ENCODE measurements at places on chromosomes 5 and 9.
A peak's percentile ranks its signal among the peaks of the same experiment; 100 is the strongest.

DNA sequence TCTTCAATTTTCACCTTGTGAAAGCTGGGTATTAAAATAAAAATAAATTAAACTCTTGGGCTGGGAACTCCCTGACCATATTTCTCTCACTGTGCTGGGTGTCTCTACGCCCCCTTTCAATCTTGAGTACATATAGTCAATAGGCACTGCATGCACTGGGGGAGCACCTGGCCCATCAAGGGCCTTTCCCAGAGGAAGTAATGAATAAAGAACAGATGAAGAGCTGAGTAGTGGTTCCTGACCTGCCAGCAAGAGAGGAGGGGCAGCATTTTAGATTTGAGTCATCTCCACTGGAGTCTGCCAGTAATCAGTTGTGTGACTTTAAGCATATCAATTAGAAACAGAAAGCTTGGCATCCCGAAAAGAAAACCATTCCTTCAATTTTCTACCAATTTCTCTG, 6.2 kb downstream of the MAPKAP1 start:
- ATAC-seq: no peak

- ATAC-seq: no peak
Measured at GRCh38 chr5:50715001-50715400, 48.6 kb downstream of the PARP8 start.

DNA sequence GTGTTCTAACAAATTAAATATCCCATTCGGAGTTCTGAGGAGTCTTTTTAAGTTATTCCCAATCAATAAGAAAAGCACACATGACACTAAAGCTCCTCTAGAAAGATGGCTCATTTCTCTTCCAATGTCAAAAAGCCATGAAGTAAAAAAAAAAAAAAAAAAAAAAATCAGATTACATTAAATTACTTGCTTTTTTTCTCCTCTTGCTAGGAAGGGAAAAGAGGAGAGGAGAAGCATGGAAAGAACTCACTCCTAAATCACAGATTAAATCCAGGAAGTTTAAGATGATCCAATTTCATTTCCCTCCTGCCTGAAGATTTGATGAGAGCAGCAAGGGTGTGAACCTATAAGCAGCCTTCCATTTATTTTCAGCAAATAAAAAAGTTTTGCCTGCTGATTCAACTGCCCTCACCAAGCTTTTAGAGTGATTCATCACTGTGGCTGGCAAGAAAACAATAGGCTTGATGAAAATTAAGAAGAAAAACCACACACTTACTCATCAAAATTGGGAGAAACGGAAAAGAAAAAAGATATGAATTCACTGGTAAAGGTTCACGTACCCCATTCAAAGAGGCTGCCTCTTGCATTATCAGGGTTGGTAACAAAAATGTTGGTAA, 19.7 kb downstream of the MYO10 start:
- no peak for ATAC-seq

GRCh38 chr9:35710818-35711500, 21.0 kb downstream of the TLN1 start:
- ATAC-seq: no peak

DNA sequence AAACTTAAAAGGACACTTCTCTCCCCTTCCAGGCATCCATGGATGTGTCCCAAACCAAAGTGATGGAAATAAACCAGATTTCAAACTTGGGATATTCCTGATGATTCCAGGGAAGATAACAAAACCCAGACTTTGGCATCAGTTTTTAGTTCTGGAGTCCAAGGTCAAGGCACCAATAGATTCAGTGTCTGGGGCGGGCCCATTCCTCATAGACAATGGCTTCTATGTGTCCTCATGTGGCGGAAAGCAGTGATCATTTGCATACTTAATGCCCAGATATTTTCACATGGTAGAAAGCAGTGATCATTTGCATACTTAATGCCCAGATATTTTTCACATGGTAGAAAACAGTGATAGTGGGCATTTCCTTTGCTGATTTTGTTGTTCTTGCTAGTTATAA, 151.4 kb upstream of the DAP start:
- ATAC-seq: no peak

GRCh38 chr5:150289551-150290390, at the start of gene CAMK2A:
TSS of gene CAMK2A (minus strand) at chr5:150289773. CDS start at chr5:150289625, 148 bp downstream.
- ATAC-seq: no peak

DNA sequence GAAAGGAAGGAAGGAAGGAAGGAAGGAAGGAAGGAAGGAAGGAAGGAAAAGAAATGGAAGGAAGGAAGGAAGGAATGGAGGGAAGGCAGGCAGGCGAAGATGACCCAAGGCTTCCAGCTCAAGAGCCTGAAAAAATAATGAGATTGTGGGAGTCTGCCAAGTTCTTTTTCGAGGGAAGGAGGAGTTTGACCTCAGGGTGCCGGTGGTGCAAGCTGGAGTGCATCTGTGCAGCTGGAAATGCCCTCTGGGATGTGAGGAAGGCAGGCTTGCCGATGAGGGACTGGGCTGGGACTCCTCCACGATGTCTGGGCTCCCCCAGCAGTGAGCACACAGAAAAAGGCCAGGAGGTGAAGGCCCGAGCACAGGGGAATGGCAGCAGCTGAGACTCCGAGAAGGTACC, 154.9 kb upstream of the DAPK1 start:
- ATAC-seq: peak; percentile 47

- ATAC-seq: no peak
Measured at GRCh38 chr9:111657051-111657450, 4.4 kb upstream of the GNG10 start.

- no peak for ATAC-seq
Measured at GRCh38 chr5:122063836-122064235, 14.2 kb downstream of the LOX start.

DNA sequence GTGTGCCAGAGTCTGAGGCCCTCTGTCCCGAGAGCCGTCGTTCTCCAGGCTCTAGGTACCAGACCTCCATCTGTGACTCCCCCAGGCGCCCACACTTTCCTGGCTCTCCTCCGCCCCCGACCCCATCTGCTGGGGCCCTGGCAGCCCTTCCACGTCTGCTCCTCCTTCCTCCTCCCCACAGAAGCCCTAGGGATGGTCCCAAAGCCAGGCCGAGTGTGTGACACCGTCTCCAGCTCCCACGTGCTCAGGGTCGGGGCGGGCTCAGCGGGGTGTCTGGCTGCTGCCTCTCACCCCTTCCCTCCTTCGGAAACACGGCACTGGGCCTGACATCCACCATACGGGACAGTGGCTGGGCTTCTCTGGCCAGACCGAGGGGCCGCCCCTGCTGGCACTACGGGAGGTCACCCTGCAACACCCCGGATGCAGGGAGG, 20.5 kb upstream of the SLC6A19 start:
- no peak for ATAC-seq

DNA sequence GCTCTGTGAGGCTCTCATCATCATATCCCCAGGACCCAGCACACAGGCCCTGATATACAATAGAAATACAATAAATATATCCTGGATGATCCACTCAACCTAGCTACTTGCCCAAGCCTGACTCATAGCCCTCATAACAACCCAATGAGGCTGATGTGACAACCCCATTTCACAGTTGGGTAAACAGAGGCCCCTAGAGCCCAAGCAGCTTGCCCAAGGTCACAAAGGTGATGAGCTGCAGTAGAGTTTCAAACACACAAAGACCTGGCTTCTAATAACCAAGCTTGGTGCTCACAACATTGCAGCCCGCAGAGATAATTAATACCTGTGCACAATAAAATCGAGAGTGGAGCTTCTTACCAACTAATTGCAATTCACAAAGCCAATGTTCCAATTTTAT, 3.2 kb upstream of the AKNA start:
- no peak for ATAC-seq

DNA sequence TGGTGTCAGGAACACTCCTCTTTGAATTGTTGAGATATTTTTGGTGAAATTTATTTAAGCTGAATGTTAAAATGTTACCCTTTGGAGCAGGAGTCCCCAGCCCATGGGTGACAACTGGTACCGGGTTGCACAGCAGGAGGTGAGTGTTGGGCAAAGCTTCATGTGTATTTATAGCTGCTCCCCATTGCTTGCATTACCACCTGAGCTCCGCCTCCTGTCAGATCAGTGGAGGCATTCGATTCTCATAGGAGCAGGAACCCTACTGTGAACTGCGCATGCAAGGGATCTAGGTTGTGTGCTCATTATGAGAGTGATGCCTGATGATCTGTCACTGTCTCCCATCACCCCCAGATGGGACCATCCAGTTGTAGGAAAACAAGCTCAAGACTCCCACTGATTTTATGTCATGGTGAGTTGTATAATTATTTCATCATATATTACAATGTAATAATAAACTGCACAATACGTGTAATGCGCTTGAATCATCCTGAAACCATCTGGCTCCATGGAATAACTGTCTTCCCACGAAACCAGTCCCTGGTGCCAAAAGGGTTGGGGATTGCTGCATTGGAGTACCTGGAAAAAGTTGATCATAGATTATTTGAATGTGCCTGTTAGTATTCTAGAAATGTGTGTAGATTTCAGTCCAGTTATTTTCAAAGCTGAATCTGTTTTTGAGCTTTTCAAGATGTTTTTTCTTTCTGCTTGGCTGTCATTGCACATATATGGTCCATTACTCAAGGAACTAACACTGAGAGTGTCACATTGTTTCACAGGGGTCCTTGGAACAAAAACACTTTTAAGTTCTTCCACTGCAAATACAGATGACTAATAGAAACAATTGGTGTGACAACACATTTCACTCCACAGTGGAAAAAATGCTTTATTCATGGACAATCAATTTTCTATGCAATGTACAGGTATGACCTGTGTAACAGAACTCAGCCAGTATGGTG, 104.6 kb upstream of the TNFAIP8 start:
- ATAC-seq: no peak

GRCh38 chr5:97009212-97009898, 73.5 kb downstream of the LNPEP start:
- ATAC-seq: no peak

- no peak for ATAC-seq
Measured at GRCh38 chr5:62284946-62285891, 20.8 kb upstream of the KIF2A start.

- ATAC-seq: no peak
Measured at GRCh38 chr5:180201051-180201987, 7.7 kb downstream of the RASGEF1C start.

GRCh38 chr9:13493697-13494096, 214.2 kb upstream of the MPDZ start:
- peak; percentile 42 for ATAC-seq

- ATAC-seq: no peak
Measured at GRCh38 chr9:122360891-122361290, 9.9 kb upstream of the PTGS1 start.

GRCh38 chr5:137622850-137623249, 113.0 kb downstream of the KLHL3 start:
- peak; percentile 57 for ATAC-seq

DNA sequence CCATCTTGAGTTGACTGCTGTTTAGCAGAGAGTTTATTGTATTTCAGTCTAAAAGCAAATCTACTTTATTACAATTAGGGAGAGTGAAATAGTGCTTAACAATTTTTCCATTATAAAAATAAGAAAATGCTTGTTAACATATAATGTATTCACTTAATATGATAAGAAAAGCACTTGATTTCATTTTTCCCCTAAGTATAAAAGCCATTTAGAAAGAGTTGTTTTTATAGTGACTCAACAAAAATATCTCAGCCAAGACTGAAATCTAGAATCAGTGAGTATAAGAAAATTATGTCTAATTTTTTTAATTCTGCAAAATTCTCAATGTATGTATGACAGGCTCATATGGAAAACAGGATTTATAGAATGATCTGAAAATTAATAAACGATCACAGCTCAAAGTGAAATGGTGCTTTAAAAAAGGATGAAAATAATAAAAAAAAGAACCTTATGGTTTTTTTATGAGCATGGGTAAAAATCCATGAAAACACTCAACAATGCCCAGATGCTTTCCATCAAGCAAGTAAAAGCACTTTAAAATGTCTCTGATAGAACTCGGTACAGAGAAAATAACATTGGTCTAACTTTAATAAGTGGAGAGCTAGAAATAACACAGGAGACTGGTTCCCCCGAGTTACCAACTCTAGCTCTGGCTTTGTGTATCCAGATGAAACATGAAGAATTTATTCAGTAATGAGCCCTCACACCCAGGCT, 1057.8 kb upstream of the WWC1 start:
- ATAC-seq: no peak
